ENCODE measurements at places on chromosomes 13 and 19. TPM values are rescaled to one million over a fixed set of nuclear protein-coding genes. Genes with fewer than 3 reads are reported as not detected.

PRSS57 gene
- total RNA-seq = not detected

FARP1 gene
- 139 TPM for total RNA-seq

CEACAM3 gene
- not detected for total RNA-seq

ZNF486 gene
- total RNA-seq = 14.3 TPM

MIA gene
- total RNA-seq = 9.9 TPM

NALCN gene
- total RNA-seq = 0.35 TPM

GRCh38 chr13:32408296-32409000 is 19.5 kb downstream of the N4BP2L1 start:
- no peak for DNase-seq

GRCh38 chr19:17314007-17314593 is 4.7 kb downstream of the DDA1 start:
- no peak for DNase-seq

- no peak for DNase-seq
Measured at GRCh38 chr13:92833071-92833470, 393.5 kb upstream of the GPC6 start.

- DNase-seq = no peak
Measured at GRCh38 chr19:10293637-10294367, 4.0 kb downstream of the ICAM5 start.

- DNase-seq = no peak
Measured at GRCh38 chr13:33119022-33119781, 103.0 kb downstream of the KL start.

GRCh38 chr13:91232716-91233115 is 114.8 kb upstream of the MIR17HG start:
- no peak for DNase-seq

GRCh38 chr13:29520671-29521070 is 74.8 kb downstream of the SLC7A1 start:
- DNase-seq = no peak

- no peak for DNase-seq
Measured at GRCh38 chr13:38213314-38213713, 136.3 kb upstream of the UFM1 start.

DNA sequence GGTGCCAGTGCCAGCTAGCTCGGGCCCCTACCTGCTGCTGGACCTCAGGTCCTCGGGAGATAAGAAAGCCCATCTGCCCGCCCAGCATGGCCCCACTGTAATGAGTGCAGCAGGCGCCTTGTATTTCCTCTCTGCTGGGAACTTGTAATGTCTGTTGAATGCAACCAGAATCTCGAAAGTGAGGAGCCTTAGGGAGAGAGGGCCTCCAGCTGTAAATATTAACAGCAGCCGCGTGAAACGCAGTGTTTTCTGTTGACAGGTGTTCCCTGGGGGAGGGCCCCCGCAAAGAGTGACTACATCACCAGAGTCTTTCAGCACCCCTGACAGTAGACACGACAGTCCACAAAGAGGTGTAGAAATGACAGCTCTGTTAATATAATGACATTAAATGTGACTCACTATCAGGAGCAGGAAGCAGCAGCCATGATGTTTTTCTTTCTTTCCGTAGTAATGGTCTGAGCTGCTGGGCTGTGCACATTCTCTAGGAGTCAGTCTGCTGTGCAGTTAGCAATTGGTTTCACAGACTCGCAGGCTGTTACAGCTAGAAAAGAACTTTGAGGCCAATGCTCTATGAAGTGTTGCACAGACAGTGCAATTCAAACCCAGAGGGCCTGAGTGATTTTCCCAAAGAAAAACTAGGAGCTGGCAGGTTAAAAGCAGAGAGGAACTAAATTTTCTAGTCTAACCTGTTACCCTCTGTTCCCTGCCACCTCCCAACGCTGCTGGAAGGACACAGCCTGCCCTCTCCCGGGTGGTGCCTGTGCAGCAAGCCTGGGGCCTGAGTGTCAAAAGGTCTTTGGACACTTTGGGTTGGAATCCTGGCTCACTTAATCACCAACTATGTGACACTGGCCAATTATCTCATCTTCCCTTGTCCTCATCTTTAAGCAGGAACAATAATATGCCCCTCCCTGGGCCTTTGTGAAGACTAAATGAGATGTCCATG is 58.6 kb upstream of the WASF3 start:
- DNase-seq = no peak

- DNase-seq = no peak
Measured at GRCh38 chr19:54114340-54115108, 933 bp downstream of the TFPT start.

GRCh38 chr13:48097793-48098192 is 2.9 kb upstream of the MED4 start:
- DNase-seq = no peak

DNA sequence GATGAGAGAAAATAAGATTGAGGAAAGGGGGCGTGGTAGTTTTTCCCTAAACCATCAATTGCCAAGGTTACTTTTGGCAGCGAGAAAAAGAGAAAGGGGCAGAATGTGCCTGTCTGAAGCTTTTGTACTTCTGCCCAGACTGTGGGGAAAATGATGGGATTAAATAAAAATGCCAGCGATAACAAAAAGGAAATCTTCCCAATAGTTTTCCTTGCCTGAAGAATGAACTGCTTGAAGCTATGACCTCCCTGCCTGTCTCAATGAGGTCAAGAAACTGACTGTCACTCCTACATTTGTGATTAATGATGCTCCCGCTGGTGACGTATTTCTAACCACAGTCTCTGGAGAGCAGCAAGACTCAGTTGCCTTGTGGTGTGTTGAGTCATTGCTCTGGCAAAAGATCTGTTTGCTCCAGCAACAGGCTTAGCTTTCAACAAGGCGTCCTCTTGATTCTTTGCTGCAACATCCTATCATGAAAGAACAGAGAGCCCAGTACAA is 1051.5 kb downstream of the DIAPH3 start:
- DNase-seq = peak; percentile 2

DNA sequence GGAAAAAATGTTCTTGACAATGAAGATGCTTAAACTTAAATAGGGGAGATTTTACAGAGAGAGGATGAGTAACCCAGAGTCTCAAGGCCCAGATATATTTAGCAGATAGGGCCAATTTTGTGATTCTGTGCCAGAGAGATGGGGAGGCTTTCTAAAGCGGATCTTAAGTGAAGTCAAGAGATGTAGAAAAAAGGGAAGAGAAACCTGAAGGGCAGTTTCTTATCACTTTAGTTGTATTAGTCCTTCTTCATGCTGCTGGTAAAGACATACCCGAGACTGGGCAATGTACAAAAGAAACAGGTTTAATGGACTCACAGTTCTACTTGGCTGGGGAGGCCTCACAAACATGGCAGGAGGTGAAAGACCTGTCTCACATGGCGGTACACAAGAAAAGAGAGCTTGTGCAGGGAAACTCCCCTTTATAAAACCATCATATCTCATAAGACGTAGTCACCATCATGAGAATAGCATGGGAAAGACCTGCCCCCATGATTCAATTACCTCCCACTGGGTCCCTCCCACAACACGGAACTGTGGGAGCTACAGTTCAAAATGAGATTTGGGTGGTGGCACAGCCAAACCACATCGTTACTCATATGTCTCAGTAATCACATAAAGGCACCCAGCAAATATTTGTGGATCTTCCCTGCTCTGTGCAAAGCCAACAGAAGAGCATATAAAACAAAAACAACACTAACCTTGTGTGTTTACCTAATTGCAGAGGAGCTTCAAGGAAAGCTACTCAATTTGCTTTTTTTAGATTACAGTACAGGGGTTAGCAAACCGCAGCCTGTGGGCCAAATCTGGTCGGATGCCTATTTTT is 102.6 kb upstream of the MYCBP2 start:
- DNase-seq = no peak

- DNase-seq = no peak
Measured at GRCh38 chr19:36420961-36421748, 2.7 kb upstream of the ZFP82 start.

- DNase-seq = no peak
Measured at GRCh38 chr13:27839809-27840467, 47.7 kb downstream of the GSX1 start.

DNA sequence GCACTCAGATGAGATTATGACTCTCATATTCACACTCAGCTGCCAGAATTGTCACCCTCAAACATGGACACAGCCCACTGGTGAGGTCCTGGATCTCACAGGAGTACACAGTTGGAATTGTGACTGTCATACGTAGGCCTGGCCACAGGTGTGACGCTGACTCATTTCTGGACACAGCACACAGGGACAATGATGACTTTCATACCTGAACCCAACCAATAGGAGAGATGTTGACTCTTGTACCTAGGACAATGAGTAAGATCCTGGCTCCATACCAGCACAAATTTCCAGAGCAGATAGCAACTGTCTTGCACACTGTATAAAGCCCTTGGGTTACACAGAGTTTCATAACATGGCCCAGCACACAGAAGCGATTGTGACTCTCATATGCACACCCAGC is 46.4 kb downstream of the ZNF85 start:
- no peak for DNase-seq

GRCh38 chr19:43711751-43712355 is 4.0 kb upstream of the IRGC start:
- no peak for DNase-seq

DNA sequence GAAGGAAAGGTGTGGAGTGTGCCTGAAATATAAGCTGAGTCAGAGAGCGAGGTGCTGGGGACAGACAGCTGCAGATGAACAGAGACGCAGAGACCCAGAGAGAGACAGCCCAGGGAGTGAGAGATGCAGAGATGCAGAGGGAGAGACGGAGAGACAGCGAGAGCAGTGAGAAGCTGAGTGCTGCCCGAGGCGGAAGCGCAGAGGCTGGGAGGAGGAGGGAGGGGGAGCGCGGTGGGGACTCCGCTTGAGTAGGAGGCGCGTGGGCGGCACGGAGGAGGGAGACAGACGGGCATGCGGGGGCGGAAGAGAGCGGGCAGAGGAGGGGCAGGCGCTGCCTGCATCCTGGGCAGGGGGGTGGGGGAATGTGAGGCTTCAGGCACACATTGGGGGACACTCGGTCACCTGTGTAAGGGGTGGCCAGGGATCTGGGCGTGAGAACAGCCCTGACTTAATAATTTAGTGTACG is 25.7 kb downstream of the SLC8A2 start:
- DNase-seq = no peak

DNA sequence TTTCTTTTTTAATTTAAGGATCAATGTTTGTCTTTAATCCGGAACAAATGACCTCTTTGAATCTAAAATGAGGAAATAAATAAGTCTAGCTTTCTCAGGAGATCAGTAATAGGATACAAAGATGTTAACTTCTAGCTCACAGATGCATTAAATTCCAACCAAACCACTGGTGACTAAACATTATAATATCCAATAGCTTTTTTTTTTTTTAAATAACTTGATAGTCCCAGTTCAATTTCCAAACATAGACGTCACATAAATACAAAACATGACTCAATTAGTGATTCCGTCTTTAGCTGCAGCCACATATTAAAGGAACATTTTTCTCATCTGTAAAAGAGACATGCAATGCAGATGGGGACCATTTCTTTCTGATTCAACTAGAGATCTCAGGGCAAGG is 390.5 kb upstream of the PCDH9 start:
- no peak for DNase-seq

DNA sequence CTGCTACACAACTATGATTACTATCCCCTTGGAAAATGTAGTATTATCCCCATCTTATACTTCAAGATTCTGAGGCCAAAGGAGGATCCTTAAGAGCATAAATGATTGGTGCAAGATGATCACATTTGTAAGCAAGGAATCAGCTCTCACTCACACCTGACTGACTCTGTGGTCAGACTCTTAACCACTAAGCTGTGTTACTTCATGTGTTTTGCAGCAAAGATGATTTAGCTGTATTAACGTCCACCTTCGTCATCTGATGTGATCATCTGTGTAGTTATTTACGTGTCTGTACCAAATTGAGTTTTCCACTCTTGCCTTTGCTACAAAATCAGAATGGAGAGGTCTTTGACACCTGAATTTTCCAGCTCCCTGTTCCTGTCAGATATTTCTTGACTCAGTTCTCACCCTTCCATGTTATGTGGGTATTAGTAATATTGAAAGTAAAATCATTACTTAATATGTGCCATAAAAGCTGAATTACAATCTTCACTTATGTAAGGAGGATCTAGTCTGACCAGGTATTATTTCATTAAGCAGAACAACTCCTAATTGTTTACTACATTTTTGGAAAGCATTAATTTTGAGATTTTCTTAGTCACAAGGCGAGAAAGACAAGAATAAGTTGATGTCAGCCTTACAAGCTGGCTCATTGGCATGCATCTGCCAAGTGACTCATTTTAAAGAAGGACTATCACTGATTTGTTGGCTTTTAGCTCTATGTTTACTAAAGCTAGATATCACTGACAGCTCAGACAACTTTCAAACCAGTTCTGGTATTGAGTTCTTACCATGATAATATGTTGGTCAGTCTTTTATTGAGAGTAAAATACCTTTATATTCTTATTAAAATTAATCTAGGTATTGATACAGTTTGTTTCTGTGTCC is 1279.8 kb upstream of the PCDH9 start:
- no peak for DNase-seq

GRCh38 chr13:59472134-59472533 is 691.6 kb downstream of the DIAPH3 start:
- DNase-seq = no peak

GRCh38 chr13:85663856-85664255 is 135.4 kb downstream of the SLITRK6 start:
- no peak for DNase-seq

DNA sequence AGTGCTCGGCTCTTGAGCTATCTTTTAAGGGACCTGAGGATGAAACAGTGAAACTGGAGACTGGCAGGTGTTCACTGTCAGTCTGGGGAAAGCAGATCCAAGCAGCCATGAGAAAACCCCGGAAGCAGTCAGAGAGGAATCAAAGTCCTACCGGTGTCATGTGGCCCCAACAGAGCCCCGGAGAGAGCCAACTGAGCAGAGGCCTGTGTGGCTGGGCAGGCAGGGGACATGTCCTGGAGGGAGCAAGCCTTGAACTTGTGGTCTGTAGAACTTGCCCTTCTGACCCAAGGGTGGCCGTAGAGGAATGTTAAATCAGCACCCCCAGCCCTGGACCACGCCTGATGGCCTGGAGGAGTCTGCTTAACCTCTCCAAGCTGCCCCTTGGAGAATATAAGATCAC is 113.7 kb upstream of the ZNF507 start:
- no peak for DNase-seq

Measured in neural crest cell (in vitro differentiated cells).